ENCODE measurements at places on chromosomes 11 and 22. TPM values are rescaled to one million over a fixed set of nuclear protein-coding genes. Genes with fewer than 3 reads are reported as not detected.

DNA sequence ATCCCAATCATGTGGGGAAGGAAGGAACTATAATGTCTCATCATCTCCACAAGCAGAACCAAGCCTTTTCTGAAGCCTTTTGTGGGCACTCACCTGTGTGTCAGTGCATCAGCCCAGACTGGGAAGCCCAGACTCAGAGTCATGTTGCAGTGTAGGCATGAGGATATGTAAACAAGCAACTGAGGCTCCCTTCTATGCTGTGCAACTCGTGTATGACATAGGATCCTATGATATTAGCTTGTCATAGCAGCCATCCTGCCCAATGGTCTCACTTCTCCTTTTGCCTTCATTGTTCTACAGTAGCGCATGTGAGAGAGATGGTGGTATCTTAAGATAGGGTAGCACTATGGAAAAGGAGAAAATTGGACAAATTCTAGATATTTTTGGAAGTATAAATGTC is 103.4 kb upstream of the OLFML1 start:
- no peaks in the 10 kb centered on the region for H3K4me1 ChIP-seq
- no peaks in the 10 kb centered on the region for H3K27me3 ChIP-seq
- H3K4me3 ChIP-seq: no peak overlapping the region
- H3K36me3 ChIP-seq: no peaks in the 10 kb centered on the region
- no peak overlapping the region for H3K27ac ChIP-seq

DNA sequence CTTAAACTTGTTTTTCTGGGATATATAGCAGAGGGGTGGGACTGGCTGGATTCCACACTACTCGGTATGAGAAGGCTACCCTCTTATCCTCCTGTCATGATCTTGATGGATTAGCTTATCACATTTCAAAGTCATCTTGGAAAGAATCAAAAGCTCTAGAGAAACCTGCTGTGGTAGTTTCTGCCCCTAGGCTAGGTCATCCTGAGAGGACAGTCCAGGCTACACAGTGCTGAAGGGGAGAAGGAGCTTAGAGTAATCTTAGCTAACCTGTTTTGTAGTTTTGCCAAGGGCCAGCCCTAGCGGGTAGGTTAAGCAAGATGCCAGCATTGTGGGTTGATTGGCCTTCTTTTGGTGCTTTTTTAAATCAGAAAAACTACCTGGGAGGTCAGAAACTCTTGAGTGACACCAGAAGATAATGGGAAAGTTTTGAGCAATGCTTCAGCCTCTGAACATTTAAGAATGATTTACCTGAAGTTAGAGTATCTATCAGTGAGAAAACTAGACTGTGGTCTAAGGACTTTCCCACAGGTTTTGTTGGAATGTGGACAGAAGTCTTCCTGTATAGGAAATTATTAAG is 21.3 kb downstream of the PIWIL4 start:
- H3K27me3 ChIP-seq: no peaks in the 10 kb centered on the region
- no peak for DNase-seq
- H3K4me3 ChIP-seq: no peak overlapping the region
- no peaks in the 10 kb centered on the region for H3K4me1 ChIP-seq

- no peaks in the 10 kb centered on the region for H3K4me1 ChIP-seq
- no peaks in the 10 kb centered on the region for H3K27me3 ChIP-seq
- no peaks in the 10 kb centered on the region for H3K36me3 ChIP-seq
- no peak overlapping the region for H3K4me3 ChIP-seq
- H3K27ac ChIP-seq: no peak overlapping the region
- DNase-seq: no peak
Observed at GRCh38 chr11:36196411-36196998, 92.7 kb downstream of the COMMD9 start.

GRCh38 chr11:68258363-68258765 is 13.4 kb downstream of the C11orf24 start:
- H3K27ac ChIP-seq: no peak overlapping the region
- no peaks in the 10 kb centered on the region for H3K27me3 ChIP-seq
- H3K4me3 ChIP-seq: no peak overlapping the region
- no peak for DNase-seq
- H3K36me3 ChIP-seq: peaks cover 26% of the 10 kb centered on the region
- peaks cover 5% of the 10 kb centered on the region for H3K4me1 ChIP-seq

DNA sequence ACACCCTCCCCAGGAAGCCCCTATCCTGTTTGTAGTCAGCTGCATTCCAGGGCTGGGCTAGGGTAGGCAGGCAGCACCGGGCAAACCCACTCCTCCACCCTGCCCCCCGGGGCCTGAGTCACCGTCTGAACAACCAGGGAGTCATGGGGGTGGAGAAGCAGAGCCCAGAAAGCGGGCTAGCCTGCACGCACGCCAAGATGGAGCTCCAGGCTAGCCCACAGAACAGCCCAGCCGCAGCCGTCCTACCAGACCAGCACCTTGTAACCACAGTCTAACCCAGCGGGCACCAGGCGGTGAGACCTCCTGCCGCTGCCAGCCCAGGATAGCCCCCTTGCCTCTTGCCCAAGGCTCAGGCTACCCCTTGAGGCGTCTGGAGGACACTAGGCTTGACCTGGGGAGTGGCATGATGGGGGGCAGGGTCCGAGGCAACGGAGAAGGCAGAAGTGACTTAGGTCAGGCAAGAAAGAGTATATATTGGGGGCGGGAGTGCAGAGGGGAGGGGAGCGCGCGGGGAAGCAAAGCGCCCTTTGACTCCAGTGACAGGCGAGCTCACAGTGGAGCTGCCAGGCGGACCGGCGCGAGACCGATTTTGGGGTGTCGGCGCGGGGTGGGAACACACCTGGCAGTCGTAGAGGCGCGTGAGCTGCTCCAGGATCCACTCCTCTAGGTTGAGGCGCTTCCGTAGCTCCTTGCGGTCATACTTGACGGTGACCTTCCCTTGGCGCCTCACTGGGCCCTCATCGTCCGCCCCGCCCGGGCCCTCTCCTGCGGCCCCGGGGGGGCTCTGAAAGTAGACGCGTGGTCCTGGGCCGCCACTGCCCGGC is 734 bp downstream of the PPP1R14B start:
- peak; percentile 88 for DNase-seq
- H3K27ac ChIP-seq: peak overlapping the region; percentile 87
- no peaks in the 10 kb centered on the region for H3K36me3 ChIP-seq
- no peaks in the 10 kb centered on the region for H3K27me3 ChIP-seq
- peaks cover 43% of the 10 kb centered on the region for H3K4me1 ChIP-seq
- peak overlapping the region; percentile 72 for H3K4me3 ChIP-seq

DNA sequence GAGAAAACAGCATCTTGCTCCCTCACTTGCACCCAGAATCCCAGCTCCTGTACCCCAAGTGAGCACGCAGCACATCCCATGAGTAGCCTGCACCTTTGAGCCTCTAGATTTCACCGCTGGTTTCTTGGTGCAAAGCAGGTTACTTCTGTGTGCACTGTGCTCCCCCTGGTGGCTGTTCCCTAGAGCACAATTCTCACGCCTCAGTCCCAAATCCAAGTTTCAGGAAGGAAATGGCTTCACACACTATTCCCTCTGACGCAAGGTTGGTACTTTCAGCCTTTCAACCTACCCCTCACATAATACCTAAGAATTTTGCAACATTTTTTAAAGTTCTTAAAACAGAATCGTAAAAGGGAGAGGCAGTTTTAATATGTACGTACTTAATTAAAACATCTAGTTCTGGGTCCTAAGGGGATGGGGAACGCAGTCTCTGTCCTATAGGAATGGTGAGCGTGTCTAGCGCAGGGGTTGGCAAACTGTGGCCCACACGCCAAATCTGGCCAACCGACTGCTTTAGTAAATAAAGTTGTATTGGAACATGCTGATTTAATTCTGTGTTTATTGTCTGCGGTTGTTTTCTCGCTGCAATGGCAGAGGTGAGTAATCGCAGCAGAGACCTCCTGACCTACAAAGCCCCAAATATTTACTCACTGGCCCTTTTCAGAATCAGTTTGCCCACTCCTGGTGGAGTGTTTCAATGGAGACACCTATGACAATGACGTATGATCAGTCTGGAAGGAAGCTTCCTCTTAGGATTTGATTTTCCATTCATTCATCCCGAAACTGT is 27.5 kb downstream of the DHCR7 start:
- DNase-seq: peak; percentile 65
- no peaks in the 10 kb centered on the region for H3K4me1 ChIP-seq
- no peak overlapping the region for H3K27ac ChIP-seq
- H3K36me3 ChIP-seq: no peaks in the 10 kb centered on the region
- H3K4me3 ChIP-seq: no peak overlapping the region

GRCh38 chr22:31897842-31898805 is 46.2 kb upstream of the YWHAH start:
- no peak overlapping the region for H3K4me3 ChIP-seq
- no peak overlapping the region for H3K27ac ChIP-seq
- no peaks in the 10 kb centered on the region for H3K36me3 ChIP-seq
- DNase-seq: no peak
- no peaks in the 10 kb centered on the region for H3K4me1 ChIP-seq

- H3K4me3 ChIP-seq: no peak overlapping the region
- no peaks in the 10 kb centered on the region for H3K27me3 ChIP-seq
- H3K4me1 ChIP-seq: peaks cover 29% of the 10 kb centered on the region
- no peak overlapping the region for H3K27ac ChIP-seq
- no peaks in the 10 kb centered on the region for H3K36me3 ChIP-seq
Observed at GRCh38 chr22:42816336-42816735, 40.7 kb downstream of the ARFGAP3 start.

DNA sequence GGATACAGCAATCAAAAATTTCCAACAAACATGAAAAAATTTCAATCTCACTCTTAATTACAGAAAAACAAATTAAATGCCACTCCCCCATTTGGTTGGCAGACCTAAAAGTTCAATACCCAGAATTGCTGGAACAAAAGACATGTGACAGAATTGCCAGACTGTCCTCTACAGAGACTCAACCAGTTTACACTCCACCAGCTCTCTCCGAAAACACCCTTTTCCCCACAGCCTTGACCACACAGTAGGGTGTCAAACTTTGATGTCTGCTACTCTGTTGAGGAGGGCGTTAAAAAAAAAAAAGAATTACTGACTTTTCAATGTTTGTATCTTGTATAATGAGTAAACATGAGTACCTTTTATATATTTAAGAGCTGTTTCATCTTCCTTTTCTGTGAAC is 44.7 kb upstream of the YPEL1 start:
- H3K27ac ChIP-seq: no peak overlapping the region
- H3K4me1 ChIP-seq: peaks cover 2% of the 10 kb centered on the region
- H3K36me3 ChIP-seq: peaks cover 16% of the 10 kb centered on the region
- H3K27me3 ChIP-seq: no peaks in the 10 kb centered on the region

DNA sequence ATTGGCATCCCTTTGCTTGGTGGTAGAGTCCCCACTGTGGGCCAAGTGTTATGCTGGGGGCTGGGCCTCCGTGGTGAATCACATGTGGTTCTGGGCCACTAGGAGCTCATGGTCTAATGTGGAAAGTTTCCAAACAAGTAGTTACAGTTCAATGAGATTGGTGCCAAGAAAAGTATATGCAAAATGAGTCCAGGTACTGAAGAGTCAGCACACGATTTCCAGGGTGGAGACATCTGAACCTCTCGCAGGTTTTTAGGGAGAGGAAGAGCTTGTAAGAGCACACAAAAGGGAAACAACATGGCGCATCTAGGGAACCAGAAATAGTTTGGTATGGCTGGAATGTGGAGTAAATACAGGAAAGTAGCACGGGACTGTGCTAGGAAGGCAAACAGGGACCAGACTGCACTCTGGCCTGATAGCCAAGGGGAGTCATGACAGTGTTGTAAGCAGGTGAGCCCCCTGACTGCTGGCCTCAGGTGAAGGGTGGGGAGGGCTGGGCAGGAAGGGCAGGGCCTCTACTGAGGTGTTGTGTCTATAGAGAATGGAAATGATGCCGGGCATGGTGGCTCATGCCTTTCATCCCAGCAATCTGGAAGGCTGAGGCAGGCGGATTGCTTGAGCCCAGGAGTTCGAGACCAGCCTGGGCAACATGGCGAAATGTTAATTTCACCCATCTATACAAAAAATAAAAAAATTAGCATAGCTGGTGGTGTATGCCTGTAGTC is 12.6 kb downstream of the POLR2F start:
- H3K27ac ChIP-seq: no peak overlapping the region
- H3K4me1 ChIP-seq: no peaks in the 10 kb centered on the region
- DNase-seq: no peak
- no peaks in the 10 kb centered on the region for H3K36me3 ChIP-seq
- H3K27me3 ChIP-seq: no peaks in the 10 kb centered on the region
- no peak overlapping the region for H3K4me3 ChIP-seq

- no peaks in the 10 kb centered on the region for H3K27me3 ChIP-seq
- DNase-seq: no peak
- no peaks in the 10 kb centered on the region for H3K36me3 ChIP-seq
- H3K4me1 ChIP-seq: peaks cover 39% of the 10 kb centered on the region
Observed at GRCh38 chr11:117882311-117882905, 6.0 kb upstream of the FXYD6 start.

Gene PPFIBP2
- 27.8 TPM for total RNA-seq

Gene NPTXR
- 10.9 TPM for total RNA-seq

Gene APOL4
- 10.0 TPM for total RNA-seq

Gene ADAMTS15
- 3.0 TPM for total RNA-seq

Gene C11orf21
- 0.12 TPM for total RNA-seq

Gene SOX6
- 7.1 TPM for total RNA-seq

Gene GAL3ST1
- total RNA-seq: not detected

Gene TRIM66
- total RNA-seq: 8.8 TPM

Gene MMP7
- 0.39 TPM for total RNA-seq

Gene MS4A14
- total RNA-seq: 0.44 TPM

Gene CLDN5
- total RNA-seq: 66.1 TPM
